ENCODE measurements at places on chromosomes 12 and 14.
A peak's percentile ranks its signal among the peaks of the same experiment; 100 is the strongest.

DNA sequence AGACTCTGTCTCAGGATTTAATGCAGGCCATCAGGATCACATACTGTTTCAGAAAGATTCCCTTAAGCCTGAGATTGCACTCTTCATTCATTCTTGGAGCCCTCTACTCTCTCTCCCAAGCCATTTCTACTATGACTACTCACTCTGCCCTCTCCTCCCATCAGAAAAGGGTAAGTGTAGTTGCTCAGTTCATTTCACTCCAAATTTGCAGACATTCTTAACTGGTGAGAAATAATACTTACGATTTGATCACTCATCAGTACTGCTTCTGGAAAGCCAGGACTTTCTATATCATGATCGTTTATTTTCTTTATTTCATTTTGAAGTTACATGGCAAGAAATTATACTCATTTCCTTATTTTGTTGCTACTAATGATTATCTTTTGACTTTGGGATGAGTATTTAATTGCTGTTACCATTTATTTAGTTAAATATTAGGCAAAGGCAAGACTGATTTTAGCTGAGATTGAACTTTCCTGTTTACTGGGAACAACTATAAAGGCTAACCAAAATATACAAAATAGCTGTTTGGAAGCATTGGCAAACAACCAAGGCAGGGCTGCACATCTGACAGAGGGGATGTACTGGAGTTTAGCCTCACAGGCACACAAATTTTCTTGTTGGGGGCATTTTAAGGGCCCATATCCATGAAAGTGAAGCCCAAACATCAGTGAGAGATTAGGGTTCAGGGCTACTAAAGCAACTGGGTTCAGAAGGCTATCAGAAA lies 4.1 kb upstream of the RERG start:
- peak; percentile 14 for DNase-seq

DNA sequence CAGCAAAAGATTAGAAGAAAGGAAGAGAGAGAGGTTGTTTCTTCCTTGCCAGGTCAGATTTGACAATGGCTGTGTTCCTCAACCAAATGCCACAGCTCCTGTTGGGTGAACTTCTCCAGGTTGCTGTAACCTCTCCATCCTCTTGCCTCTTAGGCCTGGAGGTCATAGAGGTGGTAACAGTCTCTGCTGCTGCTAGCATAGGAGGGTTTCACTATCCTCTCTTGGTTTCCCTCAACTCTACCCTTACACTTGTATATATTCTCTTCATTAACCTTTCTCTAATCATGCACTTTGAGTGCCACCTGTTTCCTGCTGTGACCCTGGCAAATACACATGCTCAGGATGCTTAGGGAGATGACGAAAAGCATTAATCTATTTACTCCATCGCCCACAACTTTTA lies 67.7 kb upstream of the HIF1A start:
- no peak for DNase-seq

- DNase-seq, result no peak
Measured at GRCh38 chr12:4118601-4119156, 154.9 kb upstream of the CCND2 start.

GRCh38 chr12:22533155-22533554 lies 11.2 kb downstream of the C2CD5 start:
- no peak for DNase-seq

DNA sequence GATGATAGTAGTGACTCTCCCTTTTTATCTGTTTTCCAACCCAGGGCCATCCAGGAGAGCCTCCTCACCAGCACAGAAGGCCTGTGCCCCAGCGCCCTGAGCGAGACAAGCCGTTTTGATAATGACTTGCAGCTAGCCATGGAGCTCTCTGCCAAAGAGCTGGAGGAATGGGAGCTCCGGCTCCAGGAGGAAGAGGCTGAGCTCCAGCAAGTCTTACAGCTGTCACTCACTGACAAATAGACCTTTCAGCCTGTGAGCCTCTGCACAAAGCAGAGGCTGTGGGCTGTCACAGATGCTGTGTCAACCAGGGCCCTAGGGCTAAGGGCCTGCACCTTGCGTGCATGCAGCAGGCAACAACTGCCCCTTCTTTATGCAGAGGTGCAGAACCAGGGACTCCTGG lies 11.0 kb downstream of the C12orf76 start:
- no peak for DNase-seq

DNA sequence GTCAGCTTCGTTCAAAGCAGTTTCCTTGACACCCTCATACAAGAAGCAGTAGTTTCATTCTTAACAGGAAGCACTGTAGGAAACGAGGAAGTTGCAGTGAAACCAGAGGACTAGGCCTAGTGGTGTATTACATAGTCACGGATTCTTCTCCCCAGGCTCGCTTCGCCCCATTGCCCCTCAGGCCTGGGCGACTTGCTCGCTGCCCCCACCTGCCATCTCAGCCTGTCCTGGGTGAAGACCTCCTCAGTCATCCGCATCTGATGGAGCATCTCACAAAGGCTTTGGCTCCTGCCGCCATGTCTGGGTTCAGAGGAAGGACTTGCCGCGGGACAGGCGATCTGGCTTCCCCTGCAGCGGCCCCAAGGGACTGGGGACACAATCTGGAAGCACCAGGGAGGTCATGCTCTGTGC lies 93.5 kb downstream of the LMNTD1 start:
- DNase-seq, result no peak

- no peak for DNase-seq
Measured at GRCh38 chr12:131818821-131819585, 9.2 kb upstream of the MMP17 start.

- DNase-seq, result no peak
Measured at GRCh38 chr12:79098530-79098929, 234.0 kb downstream of the SYT1 start.

DNA sequence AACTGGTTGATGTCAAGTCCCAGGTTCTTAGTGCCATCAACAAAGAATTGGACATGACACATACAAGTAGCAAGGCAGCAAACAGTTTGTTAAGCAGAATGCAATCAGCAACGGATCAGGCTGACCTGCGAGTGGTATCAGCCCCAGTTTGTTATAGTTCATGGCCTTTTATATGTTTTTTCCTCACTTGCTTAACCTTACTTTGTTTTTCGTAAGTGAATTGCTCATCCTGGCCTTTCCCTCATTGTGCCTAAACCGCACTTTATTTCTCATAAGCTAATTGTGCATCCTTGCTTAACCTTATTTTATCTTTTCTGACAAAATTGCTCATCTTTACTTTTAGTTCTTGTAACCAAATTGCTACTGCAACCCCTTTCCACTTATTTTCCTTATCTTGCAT lies 4.1 kb downstream of the ETFBKMT start:
- no peak for DNase-seq

- DNase-seq, result no peak
Measured at GRCh38 chr14:94362614-94363133, 25.7 kb downstream of the SERPINA1 start.

DNA sequence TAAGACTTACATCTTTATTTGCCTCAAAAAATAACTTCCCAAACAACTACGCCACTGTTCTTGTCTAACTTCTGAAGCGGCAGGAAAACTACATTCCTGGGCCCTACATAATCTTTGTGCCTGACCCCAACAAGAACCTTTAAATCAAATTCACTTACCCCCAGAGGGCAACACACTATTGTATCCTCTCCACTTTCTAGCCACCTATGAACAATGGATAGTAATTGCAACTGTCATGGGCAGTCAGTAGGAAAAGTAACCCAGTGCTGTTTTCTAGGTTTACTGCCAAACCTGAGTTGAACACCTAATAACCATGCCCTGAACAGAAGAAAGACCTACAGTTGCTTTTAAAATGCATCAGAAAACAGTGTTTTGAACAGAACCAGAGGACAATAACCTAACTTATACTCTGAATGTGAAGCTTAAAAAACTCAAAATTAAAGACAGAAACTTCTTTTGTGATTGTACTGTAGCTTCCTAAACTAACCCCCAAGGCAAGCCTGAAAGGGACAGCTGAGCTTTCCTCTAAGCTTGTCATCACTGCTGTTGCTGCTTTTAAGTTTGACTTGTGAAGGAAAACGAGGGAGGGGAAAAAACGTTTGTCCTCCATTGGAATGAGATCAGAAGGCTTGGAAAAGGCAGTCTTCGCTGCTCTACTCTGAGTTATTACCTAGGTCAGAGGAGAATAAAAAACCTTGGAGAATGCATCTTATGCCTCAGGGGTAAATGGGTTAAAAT lies 195.7 kb downstream of the SOX5 start:
- no peak for DNase-seq

DNA sequence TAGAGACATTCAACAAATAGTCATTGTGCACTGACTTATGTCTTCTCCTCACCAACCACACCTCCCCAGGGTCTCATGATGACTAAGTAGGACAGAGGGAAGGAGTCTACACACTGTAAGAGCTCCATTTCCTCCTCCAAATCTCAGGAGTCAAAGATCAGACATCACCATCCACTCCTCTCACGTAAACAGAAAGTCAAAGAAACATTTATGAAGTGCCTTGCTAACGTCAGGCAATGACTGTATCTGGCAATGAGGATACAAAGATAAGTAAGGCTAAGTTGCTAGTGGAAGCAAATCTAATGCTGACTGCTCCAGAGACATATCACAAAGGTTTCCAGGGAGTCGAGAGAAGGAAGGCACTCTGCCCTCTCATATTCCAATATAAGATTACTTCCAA lies 88.9 kb downstream of the SLC2A13 start:
- peak; percentile 51 for DNase-seq

DNA sequence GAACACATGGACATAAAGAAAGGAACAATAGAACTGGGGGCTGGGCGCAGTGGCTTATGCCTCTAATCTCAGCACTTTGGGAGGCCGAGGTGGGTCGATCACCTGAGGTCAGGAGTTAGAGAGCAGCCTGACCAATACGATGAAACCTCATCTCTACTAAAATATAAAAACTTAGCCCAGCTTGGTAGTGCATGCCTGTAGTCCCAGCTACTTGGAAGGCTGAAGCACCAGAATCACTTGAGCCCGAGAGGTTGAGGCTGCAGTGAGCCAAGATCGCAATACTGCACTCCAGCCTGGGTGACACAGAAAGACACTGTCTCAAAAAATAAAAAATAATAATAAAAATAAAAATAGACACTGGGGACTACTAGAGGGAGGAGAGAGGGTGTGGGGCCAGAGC lies 154.5 kb downstream of the SEC23A start:
- no peak for DNase-seq

GRCh38 chr14:96747006-96747405 lies 50.2 kb upstream of the VRK1 start:
- no peak for DNase-seq

- no peak for DNase-seq
Measured at GRCh38 chr12:87163122-87163521, 866.1 kb downstream of the C12orf50 start.

DNA sequence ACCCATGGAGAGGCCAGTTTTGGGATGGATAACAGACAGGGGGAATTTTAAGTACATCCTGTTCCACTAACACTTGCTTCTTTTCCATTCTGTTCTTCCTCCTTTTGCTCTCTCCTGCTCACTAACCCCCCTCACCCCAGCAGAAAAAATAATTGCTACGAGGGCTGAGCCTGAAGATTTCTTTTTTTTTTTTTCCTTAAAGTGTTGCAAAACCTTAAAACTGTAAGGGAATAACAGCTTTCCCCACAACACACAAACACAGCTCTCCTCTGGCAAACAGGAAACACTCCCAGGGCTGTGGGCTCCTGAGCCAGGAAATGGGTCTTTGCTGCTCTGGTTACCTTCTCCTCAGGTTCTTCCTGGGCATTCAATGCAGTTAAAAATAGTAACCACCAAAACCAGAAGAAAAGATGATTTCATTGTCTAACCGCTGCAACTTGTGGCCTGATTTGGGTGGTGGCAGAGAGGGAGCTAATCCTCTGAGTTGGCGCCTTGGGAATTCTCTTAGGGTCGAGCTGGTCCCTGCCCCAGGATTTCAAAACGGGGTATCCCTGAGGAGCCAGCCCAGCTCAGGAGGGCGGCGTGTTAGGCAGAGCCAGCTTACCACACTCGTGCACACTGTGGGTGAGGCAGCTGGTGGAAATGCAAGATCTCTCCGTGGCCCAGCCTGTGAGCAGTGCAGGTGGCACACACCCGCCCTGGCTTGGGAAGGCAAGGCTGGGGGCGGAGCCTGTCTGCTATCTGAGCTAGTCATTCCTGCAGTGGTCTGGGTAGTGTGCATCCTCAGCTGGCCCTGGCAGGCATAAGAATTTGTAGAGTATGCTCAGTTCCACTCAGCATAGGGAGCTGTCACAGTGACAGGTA lies 17.1 kb upstream of the EMP1 start:
- DNase-seq, result peak; percentile 59

DNA sequence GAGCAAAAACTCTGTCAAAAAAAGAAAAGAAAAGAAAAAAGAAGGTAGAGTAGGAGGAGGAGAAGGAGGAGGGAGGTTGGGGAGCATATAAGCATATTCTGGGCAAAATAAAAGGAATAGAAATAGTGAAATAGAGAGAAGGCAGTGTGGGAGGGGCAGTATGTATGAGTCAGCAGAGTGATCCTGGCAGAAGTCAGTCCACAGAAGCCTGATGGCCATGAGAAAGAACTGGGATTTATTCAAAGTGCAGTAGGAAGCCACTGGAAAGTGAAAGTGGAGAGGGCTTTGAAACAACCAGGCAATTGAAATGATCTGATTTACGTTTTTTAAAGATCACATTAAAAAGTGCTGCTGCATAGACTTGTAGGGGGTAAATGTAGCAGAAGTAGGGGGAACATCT lies 368.6 kb upstream of the USP15 start:
- DNase-seq, result peak; percentile 3

- peak; percentile 63 for DNase-seq
Measured at GRCh38 chr12:89494411-89495231, 30.0 kb downstream of the GALNT4 start.

- DNase-seq, result peak; percentile 76
Measured at GRCh38 chr12:754851-755562, 2.6 kb downstream of the WNK1 start.

- DNase-seq, result no peak
Measured at GRCh38 chr12:75840994-75841355, 190.6 kb downstream of the PHLDA1 start.

DNA sequence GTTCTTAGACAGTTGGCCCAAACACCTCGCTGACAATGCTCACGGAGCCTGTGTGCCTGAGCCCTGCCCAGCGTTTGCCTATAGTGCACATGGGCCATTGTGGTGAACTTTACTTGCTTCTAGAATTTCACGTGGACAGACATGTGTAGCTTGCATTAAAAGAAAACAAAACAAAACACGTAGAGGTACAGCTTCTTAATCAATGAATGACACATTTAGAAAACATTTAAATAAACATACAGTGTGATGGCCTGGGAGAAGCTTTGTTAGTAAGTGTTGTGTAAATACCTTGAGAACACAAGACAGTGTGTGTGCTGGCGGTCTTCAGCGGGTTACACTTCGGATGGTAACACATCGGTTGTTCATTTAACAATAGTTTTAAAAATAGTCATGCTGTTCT lies 38.1 kb downstream of the SMOC1 start:
- DNase-seq, result no peak

DNA sequence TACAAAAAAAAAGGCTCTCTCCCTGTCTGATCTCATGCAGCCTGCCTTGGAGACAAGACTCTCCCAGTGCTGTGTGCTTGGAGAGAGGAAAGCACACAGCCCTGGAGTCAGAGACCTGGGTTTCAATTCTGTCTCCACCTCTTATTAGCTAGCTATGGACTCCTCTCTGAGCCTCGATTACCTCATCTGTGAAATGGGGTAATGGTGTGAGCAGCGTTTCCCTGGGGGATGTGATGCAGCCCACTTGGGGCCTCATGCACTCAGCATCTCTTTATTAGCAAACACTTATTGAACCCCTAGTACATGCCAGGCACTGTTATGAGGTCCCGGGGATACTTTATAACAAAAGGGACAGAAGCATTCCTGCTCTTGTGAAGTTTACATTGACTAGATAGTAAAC lies 12.5 kb downstream of the SDS start:
- DNase-seq, result no peak

GRCh38 chr14:55152052-55152753 lies 23.2 kb downstream of the LGALS3 start:
- DNase-seq, result no peak

- DNase-seq, result peak; percentile 67
Measured at GRCh38 chr14:72651081-72651480, 242.8 kb downstream of the DPF3 start.

Data from fibroblast of skin of back (primary cell).